ENCODE measurements at places on chromosomes 11 and 22.
A peak's percentile ranks its signal among the peaks of the same experiment; 100 is the strongest.

GRCh38 chr11:69883292-69884255 lies 64.4 kb upstream of the FGF3 start:
- no peak for DNase-seq

GRCh38 chr11:34546511-34547209 lies 33.1 kb upstream of the ELF5 start:
- no peak for DNase-seq

DNA sequence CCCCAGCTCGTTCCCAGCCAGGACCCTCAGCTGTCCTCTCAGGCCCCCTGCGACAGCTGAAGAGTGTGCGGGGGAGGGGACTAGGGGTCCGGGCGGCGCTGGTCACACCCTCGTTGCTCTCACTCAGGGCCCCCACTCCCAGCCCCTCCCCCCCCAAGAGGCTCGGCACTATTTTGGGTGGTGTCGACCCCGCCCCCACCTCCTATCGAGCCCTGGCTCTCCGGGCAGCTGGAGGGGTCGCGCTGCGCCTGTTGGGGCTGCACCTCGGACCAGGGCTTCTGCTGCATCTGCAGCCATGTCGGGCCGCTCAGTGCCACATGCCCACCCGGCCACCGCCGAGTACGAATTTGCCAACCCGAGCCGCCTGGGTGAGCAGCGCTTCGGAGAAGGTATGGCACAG lies at the start of gene HSPB2:
HSPB2 (plus strand) TSS at position 200 of the 400 bp plus-strand sequence; CDS start at position 296, 96 bp downstream.
- DNase-seq, result no peak

DNA sequence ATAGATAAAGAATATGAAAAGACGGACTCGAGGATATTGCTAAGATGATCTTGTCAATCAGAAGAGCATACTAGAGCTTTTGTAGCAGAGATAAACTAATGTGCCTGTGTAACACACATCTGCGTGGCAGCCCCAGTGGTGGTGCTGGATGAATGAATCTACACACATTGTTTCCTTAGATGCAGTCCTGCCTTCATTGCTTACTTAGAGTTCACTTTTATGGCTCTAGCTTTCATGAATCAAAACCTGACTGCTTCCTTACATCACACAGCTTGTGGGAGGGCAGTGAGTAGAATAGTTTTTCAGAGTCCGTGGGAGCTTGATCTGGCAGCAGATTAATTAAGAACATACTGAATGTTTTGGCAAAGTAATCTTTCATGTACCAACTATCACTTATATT lies 83.7 kb downstream of the EXT2 start:
- no peak for DNase-seq

DNA sequence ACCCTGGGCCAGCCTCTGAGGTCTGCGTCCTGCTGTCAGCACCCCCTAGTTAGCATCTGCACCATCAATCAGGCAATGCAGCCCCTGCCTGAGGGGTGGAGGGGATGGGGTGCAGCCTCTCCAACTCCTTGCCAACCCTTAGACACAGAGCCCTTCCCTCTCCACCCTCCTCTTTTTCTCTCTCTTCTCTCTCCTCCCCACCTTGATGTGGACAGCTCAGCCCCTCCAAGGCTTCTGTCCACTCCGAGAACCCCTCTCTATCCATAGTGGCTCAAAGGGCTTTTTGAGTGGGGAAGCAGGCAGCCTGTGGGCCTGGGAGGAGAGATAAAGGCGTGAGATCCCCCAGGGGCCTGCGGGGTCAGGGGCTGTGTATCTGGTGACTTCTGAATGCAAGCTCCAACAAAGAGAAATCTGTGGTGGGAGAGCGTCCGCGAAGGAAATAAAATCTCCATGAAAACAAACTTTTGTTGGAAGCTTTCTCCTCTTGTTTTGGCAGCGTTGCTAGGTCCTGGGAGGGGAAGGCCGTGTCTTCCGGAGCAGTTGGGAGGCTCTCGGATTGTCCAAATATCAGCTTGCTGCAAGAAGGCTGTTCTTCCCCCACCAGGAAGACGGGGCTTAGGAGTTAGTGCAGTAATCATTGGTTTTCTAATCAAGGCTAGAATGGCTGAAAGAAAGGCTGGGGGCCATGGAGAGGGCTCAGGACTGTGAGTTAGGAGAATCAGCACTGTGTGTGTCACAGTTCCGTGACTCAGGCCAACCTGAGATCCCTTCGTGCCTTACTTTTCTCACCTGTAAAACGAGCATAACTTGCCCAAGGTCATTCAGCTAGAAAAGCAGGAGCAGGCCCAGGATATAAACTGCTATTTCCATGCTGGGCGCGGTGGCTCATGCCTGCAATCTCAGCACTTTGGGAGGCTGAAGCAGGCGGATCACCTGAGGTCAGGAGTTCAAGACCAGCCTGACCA lies 50.3 kb downstream of the PKNOX2 start:
- DNase-seq, result no peak

DNA sequence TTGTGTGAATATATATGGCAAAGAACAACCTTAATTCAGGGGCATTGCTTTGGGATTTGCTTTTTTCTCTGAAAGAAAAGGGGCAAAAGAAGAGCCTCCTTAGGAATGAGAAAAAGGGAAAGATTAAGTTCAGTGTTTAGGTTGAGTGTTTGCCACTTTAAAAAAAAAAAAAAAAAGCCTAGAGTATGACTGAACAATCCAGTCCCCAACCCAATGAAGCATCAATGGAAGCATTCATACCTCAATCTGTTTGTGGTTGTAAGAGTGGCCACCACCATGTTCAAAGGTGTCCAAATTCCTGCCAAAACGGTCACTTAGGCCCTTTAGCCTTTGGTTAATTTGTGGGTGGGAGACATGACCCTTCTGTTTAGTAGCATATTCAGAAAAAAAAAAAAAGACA lies 260.6 kb downstream of the SOX6 start:
- no peak for DNase-seq

DNA sequence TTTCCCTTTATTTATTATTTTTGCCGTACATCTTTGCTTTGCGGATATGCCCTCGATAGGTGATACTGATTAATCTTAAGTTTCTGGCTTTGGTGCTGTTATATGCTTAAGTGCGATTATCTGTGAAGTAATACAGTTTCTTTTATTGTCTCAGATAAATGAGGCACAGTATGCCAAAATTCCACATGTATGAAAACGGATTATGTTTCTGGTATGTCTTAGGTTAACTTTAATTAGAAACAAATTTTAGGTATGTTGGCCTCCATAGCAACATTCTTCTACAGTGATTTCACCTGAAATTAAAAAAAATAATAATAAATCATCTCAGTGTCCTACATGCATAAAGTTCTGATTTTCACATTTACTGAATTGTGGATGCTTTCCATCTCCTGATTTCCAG lies 119.2 kb downstream of the ARHGAP42 start:
- DNase-seq, result no peak

- DNase-seq, result no peak
These were observed 157.7 kb downstream of the DBX1 start for GRCh38 chr11:20002312-20003216.

GRCh38 chr11:8341996-8342395 lies 78.3 kb upstream of the LMO1 start:
- DNase-seq, result no peak

- DNase-seq, result no peak
These were observed 59.3 kb downstream of the CD82 start for GRCh38 chr11:44624761-44625221.

DNA sequence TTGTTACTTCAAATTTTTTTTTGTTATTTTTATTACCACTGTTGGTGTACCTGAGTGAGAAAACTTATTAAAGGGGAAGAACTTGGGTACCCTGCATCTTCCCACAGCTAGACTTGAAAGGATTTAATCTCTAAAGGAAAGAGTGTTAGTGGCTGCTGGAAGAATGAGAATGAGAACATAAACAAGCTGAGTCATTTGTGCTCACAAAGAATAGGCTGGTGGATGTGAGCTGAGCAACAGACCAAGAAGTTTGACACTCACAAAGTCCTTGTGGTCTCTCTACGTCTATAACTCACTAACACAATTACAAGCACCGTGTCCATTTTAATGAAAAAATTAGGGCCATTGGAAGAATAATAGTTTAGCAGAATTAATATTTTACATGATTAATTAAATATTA lies 217.6 kb upstream of the ANO5 start:
- no peak for DNase-seq

DNA sequence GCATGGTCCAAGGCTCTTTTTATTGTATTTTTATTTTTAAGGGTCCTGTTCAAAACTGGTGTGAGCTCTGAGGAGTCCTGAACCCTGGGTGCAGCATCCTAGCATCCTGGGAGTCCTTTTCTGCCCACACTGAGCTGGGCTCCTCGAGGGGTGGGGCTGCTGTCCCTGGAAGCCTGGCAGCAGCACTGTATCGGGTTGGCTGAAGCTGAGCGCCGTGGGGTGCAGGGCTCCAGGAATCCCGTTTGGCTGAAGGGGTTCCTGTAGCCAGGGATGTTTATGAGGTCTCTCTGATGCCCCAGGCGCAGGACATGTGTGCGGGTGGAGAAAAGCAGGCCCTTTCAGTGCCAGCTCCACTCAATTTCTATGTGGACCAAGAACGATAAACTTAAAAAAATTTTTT lies 95.4 kb downstream of the MPPED1 start:
- no peak for DNase-seq

DNA sequence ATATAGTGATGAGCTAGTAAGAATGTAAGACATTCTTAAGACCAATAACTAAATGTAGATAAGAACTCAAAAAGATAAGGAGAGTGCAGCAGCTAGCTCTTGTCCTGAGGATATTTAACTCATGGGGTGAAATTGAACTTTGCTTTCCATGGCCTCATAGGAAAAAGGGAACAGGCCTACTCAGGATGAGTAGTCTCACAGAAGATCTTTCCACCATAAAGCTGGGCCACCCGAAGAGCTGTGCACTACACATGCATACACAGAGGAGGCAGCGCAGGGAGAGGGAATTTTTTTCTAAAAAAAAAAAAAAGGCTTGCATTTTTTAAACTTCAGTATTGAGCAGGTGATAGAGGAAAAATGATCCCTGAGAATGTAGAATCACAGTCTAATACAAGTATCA lies 59.9 kb upstream of the CFAP300 start:
- no peak for DNase-seq

GRCh38 chr22:18071968-18072310 lies 5.9 kb upstream of the PEX26 start:
- DNase-seq, result no peak

DNA sequence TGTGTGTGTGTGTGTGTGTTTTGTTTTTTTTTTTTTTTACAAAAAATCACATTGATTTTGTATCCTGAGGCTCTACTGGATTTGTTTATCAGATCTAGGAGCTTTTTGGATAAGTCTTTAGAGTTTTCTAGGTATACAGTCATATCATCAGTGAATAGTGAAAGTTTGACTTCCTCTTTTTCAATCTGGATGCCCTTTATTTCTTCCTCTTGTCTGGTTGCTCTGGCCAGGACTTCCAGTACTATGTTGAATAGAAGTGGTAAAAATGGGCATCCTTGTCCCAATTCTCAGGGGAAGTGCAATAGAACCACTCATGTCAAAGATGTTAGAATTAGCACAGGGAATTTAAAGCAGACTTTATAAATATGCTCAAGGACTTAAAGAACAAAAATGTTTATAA lies 32.6 kb upstream of the PRDM11 start:
- DNase-seq, result no peak

DNA sequence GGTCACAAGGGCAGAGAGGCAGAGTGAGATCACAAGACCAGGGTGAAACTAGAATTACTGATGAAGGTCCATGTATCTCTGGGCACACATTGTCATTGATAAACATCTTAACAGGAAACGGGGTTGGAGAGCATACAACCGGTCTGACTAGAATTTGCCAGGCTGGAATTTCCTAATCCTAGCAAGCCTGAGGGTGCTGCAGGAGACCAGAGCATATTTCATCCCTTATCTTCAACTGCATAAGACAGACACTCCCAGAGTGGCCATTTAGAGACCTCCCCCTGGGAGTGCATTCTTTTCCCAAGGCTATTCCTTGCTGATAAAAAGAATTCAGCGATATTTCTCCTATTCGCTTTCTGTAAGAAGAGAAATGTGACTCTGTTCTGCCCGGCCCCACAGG lies 84.6 kb upstream of the IZUMO1R start:
- DNase-seq, result no peak

GRCh38 chr22:32661737-32662586 lies 139.5 kb upstream of the TIMP3 start:
- no peak for DNase-seq

DNA sequence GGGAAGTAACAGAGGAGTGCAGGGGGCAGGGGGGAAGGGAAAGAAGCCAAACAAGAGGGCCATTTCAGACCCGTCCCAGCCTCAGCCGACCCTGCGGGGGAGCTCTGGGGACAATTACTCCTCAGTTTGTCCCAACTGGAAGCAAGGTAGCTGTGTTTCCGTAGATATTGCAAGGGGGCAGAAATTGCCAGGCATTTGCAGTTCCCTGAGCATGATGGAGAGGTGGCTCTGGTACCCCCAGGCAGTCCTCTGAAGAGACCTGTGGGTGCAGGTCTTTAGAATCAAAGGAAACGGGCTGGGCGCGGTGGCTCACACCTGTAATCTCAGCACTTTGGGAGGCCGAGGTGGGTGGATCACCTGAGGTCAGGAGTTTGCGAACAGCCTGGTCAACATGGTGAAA lies 13.8 kb upstream of the JAM3 start:
- no peak for DNase-seq

- no peak for DNase-seq
These were observed 49.3 kb downstream of the LRP5 start for GRCh38 chr11:68361702-68362101.

DNA sequence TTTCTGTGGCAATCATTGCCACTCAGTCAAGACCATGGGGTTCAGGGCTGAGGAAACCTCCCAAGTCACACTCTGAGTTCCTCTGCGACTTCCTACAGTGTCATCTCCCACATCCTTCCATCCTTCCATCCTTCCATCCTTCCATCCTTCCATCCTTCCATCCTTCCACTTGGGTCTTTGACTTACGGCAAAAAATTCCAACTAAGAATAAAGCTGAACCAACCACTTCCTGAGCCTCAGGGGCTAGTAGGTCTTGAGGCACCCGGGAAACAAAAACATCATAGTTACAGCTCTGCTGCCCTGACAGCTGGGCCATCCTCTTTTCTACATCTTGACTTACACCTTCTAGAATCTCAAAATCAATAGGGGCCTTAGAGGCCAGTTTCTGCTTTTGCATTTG lies 32.1 kb downstream of the EHF start:
- DNase-seq, result no peak

DNA sequence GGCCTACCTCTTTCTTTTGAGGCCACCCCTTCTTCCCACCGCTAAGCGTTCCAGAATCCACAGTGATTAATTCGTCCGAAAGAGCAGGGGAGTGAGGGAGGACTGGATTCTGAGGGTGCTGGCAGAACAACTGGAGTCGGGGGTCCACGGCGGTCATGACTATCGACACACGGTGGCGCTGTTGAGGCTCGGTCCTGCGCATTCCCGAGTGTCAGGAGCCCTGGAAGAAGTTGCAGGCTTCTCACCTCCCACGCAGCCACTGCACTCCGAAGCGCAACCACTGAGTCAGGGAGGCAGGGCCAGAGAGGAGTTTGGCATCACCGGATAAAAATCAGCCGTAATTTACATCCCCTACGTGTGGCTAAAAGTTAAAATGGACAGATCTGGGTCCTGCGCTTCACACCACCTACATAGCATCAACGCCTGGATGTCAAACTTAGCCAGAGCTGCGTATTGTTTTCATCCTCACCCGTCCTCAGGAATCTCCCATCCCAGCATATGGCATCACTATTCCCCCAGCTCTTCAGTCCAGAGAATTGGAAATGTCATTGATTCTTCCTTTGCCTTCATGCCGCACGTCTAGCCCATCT lies 10.7 kb upstream of the CTSF start:
- DNase-seq, result peak; percentile 61

- no peak for DNase-seq
These were observed 13.2 kb downstream of the CD6 start for GRCh38 chr11:60984636-60985035.

GRCh38 chr11:68251765-68252164 lies 20.0 kb downstream of the C11orf24 start:
- no peak for DNase-seq

- DNase-seq, result no peak
These were observed 63.7 kb upstream of the HORMAD2 start for GRCh38 chr22:30016596-30016995.
